ENCODE measurements at places on chromosomes 2 and 18.

DNA sequence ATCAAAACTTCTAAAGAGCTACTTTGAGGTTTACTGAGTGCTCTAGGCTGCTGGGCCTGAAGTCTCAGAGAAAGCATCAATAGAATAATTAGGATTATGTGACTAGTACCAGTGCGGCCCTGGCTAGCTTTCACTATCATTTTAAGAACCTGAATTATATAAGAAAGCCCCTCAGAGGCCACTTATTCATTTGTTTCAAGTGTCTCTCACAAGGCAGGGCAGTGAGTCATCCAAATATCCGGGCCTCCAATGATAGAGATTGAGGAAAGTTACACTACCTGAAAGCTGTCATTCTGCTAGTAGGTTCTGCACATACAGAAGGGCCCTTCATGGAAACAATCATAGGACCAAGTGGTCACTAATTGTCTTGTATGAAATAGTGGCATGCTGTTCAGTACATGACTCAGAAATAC, 193.1 kb downstream of the L3MBTL4 start:
- DNase-seq = no peak

DNA sequence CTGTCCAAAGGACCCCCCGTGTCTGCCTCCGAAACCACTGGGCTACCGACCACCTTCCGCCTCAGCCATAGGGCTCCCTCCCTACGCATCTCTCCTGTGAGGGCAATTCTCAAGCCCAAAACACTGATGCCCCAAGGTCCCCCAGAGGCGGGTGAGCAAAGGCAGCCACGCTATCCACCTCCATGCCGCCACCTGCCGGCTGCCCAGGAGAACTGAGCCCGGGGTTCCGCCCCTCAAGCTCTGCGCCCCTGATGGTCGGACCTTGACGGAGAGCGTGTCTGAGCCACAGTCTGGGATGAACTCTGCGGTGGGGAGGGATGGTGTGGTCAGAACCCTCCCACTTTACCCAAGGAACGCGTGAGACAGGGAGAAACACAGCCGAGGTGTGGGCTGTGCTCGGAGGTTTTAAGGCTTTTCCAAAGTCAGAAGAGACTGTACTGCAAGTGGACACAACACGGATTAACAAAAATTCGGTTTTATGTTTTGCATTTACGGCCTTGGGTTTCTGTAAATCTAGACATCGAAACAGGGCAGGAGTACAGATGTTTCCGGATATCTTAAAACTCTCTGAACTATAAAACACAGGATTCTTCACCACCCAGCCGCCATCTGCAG, 114.1 kb downstream of the ZNF516 start:
- no peak for DNase-seq

DNA sequence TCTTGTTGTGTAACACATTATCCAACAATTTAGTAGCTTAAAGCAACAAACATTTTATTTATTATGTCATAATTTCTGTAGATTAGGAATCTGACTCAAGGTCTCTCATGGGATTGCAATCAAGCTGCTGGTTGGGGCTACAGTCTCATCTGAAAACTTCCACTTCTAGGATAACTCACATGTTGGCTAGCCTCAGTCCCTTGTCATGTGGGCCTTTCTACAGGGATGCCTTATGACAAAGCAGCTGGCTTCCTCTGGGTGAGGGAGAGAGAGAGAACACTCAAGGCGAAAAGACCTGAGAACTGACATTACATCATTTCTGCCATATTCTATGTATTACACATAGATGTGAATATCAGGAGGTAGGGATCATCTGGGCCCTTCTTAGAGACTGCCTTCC, 317.9 kb upstream of the VRK2 start:
- no peak for DNase-seq

DNA sequence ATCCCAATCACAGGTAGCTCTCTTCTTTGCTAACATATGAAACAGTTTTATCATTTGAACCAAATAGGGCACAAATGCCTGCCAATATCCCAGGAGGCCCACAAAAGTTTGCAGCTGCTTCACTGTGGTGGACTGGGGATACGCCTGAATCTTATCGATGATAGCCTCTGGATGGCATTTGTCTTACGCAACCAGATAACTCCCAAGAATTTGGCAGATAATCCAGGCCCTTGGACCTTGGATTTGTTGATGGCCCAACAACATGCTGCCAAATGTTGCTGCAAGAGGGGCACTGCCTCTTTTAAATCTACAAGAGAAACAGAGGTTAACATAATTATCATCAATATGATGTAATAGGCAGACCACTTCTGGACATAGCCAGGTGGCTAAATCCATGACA, 587.1 kb upstream of the LRRTM4 start:
- no peak for DNase-seq

GRCh38 chr2:669323-669722, 7.9 kb downstream of the TMEM18 start:
- no peak for DNase-seq

- no peak for DNase-seq
These were observed 85.5 kb downstream of the TANC1 start for GRCh38 chr2:159054032-159054334.

DNA sequence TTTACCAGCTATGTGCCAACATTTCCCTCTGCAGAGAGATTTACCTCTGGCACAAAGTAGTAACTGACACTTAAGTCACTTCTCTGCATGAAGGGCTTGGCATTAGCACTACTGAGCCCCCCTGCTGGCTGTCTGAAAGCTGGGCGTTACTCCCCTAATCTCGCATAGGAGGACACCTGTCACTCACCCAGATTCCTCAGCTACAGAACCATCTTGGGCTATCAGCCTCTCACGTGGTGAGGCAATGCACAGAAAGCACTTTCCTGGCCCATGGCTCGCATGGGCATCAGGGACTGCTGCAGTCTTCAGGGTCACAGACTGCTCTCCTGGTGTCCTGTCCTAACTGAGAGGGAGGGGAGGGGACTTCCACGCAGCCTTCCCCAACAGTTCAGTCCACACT, 12.0 kb downstream of the SERPINE2 start:
- DNase-seq = no peak

DNA sequence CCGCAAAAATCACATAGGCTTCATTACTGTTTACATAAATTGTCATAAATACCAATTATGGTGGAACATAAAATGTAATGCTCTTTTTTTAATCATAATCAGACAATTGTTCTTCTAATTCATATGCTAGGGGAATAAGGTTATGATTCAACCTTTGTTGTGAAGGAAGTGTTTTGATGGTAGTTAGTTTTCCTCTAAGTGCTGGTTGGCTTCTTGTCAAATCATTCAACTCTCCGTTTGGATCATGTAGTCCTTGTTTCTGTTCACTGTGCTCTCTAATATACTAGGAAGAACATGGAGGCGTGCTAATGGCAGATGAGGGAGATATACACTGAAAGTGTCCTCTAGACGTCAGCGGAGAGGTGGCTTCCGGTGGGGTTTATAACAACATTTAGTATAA, 1938.0 kb upstream of the PIK3C3 start:
- DNase-seq = no peak

DNA sequence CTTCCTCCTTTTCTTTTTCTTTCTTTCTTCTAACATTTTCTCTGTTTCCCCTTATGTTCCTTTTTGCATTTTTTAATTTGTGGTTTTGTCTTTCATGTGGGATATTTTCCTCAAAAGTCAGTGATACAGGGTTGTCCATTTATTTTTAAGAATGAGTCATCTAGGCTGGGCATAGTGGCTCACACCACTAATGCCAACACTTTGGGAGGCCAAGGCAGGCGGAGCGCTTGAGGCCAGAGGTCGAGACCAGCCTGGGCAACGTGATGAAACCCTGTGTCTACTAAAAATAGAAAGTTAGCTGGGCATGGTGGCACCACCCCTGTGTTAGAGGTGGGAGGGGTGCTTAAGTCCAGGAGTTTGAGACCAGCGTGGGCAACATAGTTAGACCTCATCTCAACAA, 35.8 kb downstream of the KATNAL2 start:
- no peak for DNase-seq

Measured in NCI-H1048 (cell line).